ENCODE measurements at places on chromosomes 13 and 19. TPM values are rescaled to one million over a fixed set of nuclear protein-coding genes. Genes with fewer than 3 reads are reported as not detected.

Gene ADGRE3
- not detected for total RNA-seq

Gene SPACA4
- not detected for total RNA-seq

Gene GNA15
- total RNA-seq, result under 0.01 TPM

Gene GNG7
- total RNA-seq, result 0.32 TPM

Gene ZNF480
- 3.9 TPM for total RNA-seq

Gene TMPRSS9
- not detected for total RNA-seq

Gene ZNF729
- not detected for total RNA-seq

Gene ZNF540
- 0.15 TPM for total RNA-seq

Gene LILRB3
- total RNA-seq, result not detected

Gene RPS28
- 51.8 TPM for total RNA-seq

Gene COX6B1
- total RNA-seq, result 282 TPM

All from epithelial cell of umbilical artery (primary cell).